ENCODE measurements at places on chromosomes 2 and 18. TPM values are rescaled to one million over a fixed set of nuclear protein-coding genes. Genes with fewer than 3 reads are reported as not detected.

Gene SIX3
- total RNA-seq: not detected

Gene KCNK3
- 0.53 TPM for total RNA-seq

Gene ANKRD30B
- total RNA-seq: 17.2 TPM

Gene POTEC
- total RNA-seq: not detected

Gene UGT1A5
- total RNA-seq: not detected

Gene ADRA2B
- 3.2 TPM for total RNA-seq

Gene APCDD1
- total RNA-seq: 43.1 TPM

Gene TMEM131
- total RNA-seq: 43.2 TPM

Gene SETBP1
- 44.5 TPM for total RNA-seq

Gene ITGA4
- 18.1 TPM for total RNA-seq

DNA sequence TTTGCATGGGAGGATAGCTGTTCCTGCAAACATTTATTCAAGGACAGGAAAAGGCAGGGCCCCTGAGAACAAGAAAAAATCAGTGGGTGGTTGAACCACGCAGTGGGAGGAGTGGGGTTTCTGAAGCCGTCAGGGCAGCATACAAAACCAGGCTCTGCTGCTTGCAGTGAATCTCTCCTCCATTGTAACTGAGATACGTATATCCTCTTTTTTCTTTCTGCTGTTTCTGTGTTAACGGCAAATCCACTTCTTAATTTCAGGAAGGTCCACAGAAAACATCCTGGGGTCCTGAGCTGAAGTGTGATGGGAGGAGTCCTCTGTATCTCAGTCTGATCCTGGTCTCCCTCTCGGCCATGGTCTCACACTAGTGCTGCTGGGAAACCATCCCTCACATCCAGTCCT lies 27.2 kb upstream of the KCNF1 start:
- DNase-seq: no peak

GRCh38 chr2:4247791-4248190 lies 544.4 kb downstream of the DCDC2C start:
- no peak for DNase-seq

GRCh38 chr2:119473621-119474370 lies 42.1 kb downstream of the TMEM37 start:
- no peak for DNase-seq

DNA sequence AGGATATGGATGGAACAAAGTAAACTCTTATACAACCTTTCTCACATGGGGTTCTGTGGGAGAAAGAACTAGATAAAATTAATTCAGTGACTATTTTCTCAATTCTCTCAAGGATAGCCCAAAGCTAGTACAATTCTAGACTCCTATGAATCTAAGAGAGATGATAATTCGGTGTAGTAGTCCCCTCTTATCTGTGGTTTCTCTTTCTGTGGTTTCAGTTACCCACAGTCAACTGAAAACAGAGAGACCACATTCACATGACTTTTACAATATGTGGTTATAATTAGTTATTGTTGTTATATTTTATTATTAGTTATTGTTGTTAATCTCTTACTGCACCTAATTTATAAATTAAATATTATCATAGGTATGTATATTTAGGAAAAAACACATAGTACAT lies 53.5 kb upstream of the C2orf15 start:
- no peak for DNase-seq

DNA sequence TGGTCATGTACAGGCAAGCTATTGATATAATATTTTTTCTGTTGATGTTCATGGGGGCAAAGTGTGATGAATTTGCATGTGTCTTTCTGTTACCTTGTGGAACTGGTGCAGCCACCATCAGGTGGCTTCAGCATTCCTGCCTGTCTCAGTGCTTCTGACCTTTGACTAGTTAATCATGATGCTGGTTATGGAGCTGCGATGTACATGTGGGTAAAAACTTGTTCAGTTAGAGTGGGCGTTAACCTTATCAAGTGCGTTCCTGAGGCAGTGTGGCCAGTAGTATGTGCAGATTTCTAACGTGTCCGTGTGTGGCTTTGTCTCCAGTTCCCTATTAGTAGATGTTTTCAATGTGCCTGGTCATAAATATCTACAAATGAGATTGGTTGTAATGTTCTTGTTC lies 127.4 kb upstream of the ZSWIM2 start:
- DNase-seq: no peak

GRCh38 chr2:152189622-152190495 lies 14.3 kb upstream of the STAM2 start:
- no peak for DNase-seq

DNA sequence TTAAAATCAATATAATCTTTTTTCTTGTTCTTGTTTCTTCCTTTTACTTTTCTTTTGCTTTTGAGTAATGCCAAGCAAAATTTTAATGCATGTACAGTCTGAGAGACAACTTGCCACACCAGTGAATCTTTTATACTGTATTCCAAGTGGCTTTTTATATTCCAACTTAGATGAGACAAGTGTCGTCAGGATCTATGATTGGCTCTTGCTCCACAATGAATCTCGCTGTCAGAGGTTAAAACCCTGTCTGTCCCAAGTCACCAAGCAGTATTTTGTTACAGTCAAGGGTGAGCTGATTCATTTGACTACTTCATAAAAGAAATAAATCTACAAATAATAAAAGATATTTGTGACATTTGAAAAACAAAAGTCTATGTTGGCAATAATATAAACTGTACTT lies at the start of gene MSTN:
Gene MSTN (minus strand): TSS at position 129 of the 400 bp plus-strand sequence. CDS start 133 bp downstream, outside the sequence.
- DNase-seq: no peak

- DNase-seq: no peak
Observed at GRCh38 chr2:32714521-32714920, 86.7 kb downstream of the TTC27 start.

- no peak for DNase-seq
Observed at GRCh38 chr2:75605770-75606529, 40.6 kb upstream of the MRPL19 start.

- no peak for DNase-seq
Observed at GRCh38 chr2:129859175-129859574, 120.3 kb upstream of the RAB6C start.

DNA sequence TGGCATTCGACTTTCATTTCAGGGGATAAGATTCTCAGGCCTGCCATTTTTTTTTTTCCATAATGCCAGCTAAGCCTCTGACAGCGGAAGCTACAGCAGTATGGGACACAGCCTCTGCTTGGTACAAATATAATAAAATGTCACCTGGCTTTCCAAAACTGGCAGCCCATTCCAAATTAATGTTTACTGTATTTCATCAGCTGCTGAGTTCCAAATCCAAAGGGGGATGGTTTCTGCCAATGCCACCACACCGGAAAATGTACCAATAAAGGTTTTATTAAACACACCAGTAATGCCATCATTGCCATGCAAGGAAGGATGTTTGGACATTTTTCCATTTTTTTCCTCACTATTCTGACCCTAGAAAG lies 275.8 kb upstream of the CCDC68 start:
- DNase-seq: no peak

- DNase-seq: no peak
Observed at GRCh38 chr2:144619760-144620159, 99.8 kb upstream of the ZEB2 start.

GRCh38 chr2:241491549-241492173 lies 16.7 kb downstream of the STK25 start:
- DNase-seq: no peak

- no peak for DNase-seq
Observed at GRCh38 chr2:113831161-113831560, 58.7 kb upstream of the ACTR3 start.

DNA sequence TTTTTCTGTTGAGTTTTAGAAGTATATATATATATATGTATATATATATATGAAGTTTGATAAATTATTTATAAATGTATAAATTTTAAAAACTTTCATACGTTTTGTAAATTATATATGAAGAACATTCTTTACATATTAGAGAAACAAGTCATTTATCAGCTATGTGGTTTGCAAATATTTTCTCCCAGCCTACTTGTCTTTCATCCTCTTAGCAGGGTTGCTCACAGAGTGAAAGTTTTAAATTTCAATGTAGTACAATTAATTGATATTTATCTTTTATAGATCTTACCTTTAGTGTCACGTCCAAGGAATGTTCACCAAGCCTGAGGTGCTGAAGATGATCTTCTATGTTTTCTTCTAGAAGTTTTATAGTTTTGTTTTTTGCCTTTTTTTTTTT lies 78.3 kb upstream of the HS6ST1 start:
- no peak for DNase-seq

- no peak for DNase-seq
Observed at GRCh38 chr2:18404708-18405107, 155.7 kb downstream of the RDH14 start.

DNA sequence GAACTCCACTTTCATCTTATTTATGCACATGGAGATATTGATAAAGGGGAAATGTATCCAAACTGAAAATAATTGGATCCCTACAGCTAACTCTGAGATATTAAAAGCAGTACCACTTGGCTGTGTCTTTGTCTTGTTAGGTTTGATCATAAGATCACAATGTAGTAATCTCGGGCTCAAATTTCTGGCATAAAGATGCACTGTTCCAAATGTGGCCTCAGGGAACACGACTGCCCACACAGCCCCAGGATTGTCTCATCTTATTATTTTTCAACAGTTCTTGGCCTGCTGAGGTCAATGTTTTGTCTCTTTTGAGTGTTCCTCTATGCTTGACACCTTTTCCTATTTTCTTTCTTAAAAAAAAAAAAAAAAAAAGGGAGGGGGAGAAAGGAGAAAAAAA lies 114.1 kb downstream of the GBX2 start:
- DNase-seq: no peak

DNA sequence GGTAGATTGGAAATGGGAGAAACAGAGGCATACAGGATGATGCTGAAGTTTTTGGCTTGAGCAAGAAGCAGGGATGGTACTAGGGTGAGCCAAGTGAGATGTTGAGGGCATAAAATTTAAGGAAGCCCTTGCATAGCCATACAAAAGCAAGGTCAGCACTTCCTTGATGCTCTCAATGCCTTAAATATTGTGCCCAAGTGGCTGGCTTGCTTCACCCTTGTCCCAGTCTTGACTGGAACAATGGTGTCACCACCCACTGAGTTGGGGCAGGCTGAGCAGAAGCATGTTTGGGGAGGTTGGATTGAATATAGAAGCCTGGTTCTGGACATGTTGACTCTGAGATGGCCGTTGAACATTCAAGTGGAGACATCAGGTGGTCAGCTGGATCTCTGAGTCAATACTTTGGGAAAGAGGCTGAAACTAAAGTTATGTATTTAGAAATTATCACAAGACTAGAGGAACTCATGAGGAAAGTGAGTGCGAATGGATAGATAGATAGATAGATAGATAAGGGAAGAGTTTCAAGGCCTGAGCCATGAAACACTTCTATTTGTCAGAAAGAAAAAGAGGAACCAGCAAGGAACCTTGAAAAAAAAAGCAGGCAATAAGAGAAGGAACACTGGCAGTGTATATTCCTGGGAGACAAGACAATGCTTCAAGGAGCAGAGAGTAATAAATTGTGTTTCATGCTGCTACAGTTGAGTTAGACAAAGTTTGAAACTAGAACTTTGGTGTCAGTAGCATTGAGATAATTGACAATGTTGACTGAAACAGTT lies 43.0 kb upstream of the HNMT start:
- DNase-seq: no peak

DNA sequence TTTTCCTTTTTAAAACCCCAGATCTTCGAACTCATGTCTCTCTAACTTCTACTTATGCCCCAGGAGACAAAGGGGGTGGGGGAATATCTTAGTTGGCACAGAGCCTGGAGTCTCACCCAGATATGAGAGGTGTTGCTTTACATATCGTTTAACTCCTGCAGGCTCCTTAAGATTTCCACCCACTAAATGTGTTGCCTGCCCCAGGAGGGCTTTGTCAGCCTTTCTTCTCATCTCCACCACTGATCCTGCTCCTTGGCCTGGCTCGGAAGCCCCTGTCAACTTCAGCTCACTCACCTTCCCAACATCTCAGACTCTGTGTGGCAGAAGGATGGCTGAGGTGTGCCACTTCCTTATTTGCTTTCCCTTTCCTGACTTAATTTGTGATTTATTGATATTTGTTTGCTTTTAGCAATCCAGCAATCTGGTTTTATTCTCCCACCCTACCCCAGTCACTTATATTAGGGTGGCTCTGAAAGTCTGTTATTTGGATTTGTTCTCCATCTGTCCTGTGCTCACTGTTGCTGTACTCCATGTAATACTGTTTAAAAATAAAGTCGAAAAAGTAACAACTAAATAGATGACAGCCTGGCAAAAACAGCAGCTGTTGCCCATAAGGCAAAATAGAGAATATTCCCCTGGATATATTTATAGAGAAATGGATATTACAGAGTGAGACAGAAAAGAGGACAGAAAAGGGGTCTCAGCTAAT lies 200.6 kb downstream of the ZBTB7C start:
- no peak for DNase-seq

Measured in sciatic nerve (tissue), 2 donors.